Kidney tubule cell (primary cell): ENCODE measurements at places on chromosomes 4 and X.
A peak's percentile ranks its signal among the peaks of the same experiment; 100 is the strongest.

DNA sequence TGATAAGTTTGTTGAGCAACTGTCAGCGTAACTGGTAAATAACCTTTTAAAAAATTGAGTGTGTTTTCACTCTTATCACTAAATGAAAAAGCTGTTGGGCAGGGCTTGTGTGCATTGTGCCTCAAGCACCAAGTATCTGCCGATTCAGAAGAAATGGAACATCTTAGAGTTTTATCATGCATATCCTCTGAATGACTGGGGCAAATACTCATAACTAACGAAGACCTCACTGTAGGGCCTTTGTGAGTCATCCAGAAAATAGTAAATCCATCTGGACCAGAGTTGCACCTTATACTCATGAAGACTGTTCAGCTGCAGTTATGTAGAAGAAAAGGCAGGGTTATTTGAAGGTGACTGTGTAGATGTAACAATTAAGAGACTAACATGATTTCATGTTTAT is 222.1 kb downstream of the CAMK2D start:
- peak; percentile 68 for DNase-seq

GRCh38 chr4:85932500-85933290 is 427.2 kb downstream of the MAPK10 start:
- peak; percentile 49 for DNase-seq

GRCh38 chr4:184317234-184317918 is 99.7 kb upstream of the ENPP6 start:
- peak; percentile 68 for DNase-seq

DNA sequence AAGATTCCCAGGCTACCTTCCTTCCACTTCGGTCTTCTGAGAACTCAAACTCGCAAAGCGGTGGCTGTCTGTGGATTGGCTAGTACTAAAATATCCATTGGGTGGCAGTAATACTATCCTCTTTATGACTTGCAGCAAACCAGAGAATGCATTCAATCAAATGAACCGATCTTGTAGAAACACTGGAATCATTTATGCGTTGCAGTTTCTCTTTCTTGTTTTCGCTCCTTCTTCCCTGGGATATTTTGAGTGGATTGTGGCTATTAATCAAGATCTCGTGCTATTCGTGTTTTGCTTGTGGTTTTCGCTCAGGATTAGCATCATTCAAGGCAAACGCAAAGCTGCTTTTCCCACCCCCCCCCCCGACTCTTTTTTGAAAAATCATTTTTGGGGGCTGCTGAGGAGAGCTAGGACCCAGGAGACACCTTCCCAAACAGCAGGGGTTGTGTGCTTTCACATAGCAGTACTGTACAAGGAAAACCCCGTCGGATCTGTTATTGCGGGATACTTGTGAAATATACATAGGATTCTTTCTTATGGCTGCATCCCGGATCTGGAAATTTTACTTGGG is at the start of gene IL1RAPL1:
Gene IL1RAPL1, plus strand, starts transcription at position 466 of the 571 bp plus-strand sequence.
- DNase-seq = peak; percentile 48

DNA sequence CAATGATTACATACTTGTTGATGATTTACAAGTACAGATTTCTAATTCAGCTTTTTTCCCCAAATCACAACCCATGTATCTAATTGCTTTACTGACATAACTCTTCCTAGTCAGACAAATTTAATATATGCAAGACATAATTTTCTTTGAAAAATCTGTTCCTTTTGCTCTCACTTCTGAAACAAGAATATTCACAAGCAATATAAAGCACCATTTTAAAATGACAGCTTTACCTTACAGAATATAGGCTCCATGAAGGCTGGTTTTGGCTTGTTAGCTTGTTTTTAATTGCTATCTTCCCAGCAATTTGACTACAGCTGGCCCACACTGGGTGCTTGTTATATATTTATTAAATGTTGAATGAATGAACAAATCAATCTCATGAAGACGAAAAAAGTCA is 24.5 kb downstream of the GPM6A start:
- no peak for DNase-seq

DNA sequence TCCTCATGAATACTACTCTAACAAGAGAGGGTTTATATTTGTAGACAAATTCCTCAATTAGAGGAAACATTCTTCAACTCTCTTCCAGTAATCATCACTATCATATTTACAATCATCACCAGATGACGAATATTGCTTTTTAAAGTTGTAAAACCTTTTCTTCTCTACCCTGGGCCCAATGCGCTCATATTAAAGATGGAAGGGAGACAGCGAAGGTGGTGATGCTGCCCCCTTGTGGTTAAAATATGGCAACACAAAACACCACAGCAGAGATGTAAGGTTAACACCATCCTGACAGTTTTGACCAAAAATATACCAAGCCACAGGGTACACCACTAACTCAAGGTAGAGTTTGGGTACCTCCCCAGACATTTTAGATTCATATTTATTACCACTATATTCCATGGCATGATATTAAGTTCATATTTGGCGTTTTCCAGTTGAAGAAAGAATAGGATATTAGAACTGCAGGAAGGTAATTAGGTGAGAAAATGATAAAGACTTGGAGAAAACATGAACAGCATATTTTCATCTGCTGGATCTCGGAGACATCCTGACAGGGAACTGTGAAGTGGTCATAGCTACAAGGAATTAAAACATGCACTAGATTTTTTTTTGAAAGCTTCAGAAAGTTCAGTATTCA is 72.8 kb downstream of the SLC9A7 start:
- DNase-seq = peak; percentile 49

DNA sequence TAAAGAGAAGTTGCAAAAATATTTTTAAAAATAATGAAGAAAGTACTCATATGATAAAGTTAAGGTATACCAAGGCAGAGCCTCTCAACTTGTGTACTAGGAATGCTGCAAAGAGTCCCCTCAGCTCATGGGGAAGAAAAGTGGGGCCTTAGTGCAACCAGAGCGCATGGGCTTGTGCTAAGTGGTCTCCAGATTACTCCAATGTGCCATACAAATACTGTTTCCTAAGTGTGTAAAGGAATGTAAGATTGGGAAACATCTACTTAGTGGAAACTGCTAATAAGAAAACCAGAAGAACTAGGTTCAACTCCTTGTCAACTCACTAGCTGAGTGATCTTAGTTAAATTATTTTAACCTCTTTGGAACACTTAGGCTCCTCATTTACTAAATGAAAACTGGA is 39.1 kb downstream of the NAF1 start:
- DNase-seq = no peak

GRCh38 chr4:155712846-155713245 is 46.0 kb upstream of the GUCY1B1 start:
- DNase-seq = no peak

DNA sequence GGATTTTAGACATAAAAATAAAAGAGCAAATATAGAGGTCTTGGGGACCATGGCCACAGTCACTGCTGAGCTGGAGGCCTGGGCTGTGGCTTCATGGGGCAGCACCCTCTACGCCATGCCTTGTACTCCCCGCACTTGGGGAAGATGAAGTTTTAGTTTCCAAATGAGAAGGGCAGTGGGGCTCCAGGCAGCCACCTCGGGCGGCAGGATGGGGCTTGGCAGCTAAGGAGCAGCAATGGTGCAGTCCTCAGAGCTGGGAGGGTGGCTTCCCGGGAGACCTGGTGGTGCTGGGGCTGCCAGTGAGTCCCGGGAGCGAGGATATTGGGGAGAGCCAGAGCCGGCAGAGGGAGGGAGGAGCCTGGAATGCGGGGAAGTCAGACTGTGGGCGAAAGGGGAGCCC is 2.4 kb downstream of the CXCR3 start:
- no peak for DNase-seq

GRCh38 chrX:12162420-12162819 is 24.1 kb downstream of the FRMPD4 start:
- DNase-seq = no peak
